MV-4-11 (cell line): ENCODE measurements at places on chromosomes 2 and 18.

GRCh38 chr2:45627911-45628310, 16.8 kb upstream of the SRBD1 start:
- DNase-seq: no peak

DNA sequence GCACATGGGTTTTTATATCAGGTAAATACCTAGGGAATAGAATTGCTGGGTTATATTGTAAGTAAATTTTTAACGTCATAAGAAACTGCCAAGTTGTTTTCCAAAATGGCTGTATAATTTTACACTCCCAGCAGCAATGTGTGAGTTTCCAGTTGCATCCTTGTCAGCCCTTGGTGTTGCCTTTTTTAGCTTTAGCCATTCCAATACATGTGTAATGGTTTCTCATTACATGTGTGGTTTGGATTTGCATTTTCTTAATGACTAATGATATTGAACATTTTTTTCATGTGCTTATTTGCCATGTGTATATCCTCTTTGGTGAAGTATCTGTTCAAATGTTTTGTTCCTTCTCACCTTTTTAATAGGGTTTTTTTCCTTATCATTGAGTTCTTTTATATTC, 70.8 kb downstream of the ABI2 start:
- no peak for DNase-seq

DNA sequence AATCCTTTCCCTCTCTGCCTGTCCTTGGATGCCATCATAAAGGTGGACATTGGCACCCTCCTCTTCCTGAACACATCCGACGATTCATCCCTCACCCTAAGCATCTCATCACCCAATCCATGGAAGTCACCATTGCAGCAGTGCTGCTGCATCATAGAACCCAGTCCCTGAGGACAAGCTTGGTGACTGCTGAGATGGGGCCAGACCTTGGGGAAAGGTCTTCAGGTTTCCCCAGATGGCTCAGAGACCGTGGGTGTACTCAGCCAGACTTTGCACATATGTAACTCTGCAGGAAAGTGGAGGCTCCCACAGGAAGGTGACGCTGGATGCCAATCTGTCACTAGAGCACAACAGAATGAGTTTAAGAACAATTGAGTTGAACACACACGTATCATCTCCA, 202.2 kb downstream of the SOX11 start:
- no peak for DNase-seq

DNA sequence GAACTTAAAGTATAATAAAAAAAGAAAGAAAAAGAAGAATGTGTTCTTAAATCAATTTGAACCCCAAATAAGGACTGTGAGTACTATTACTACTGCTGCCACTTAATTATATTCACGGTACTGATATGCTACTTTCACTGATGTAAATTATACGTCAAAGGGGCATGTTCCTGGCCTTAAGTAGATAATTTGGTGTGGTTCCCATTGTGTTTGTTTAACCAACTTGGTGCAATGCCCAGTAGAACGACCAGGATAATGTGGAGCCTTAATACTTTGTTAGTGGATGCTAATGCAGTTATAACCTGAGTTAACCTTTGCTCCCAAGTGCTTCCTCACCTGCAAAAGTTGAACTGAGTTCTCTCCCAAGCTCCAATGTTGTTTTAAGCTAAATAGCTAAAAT, 142.0 kb downstream of the NR4A2 start:
- DNase-seq: no peak

GRCh38 chr18:41058351-41059125, 896.5 kb upstream of the PIK3C3 start:
- no peak for DNase-seq

DNA sequence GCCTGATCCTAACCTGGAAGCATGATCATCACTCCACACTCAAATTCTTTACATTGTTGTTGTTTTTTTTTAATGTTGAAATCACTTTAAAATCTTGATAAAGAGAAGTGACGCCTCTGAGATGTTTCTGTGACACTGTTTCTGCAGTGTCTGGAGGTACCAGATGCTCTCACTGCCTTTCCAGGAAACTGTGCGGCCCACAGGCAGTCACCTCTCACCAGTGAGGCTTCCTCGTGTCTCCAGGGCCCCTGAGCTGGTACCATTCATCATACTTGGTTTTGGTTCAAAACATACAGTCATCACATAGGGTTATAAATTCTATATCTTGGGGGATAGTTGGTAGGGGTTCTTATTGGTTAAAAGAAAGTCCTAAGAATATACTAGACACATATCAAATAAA, 10.1 kb upstream of the ID2 start:
- no peak for DNase-seq

- no peak for DNase-seq
These were observed 208.5 kb downstream of the TFCP2L1 start for GRCh38 chr2:121076498-121076820.

- DNase-seq: no peak
These were observed 265.8 kb upstream of the CYRIA start for GRCh38 chr2:16931441-16931840.

DNA sequence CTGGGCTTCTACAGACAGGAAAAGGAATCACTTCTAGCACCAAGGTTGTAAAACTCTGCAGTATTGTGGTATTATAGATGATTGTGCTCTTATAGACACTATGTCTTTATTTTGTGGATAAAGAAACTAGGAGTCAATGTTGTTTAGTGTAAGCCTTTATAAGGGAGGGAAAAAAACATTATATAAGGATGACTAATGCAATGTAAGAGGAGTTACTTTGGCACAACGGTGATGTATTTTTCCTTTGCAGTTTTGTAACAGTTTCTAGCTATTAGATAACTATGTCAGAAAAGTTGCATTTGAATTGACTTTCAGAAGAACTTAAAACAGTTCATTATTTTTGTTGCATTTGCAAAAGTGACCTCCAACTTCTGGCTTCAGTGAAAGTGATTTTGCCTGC, 545.4 kb downstream of the CCDC85A start:
- DNase-seq: no peak

- DNase-seq: no peak
These were observed 37.7 kb downstream of the STON1 start for GRCh38 chr2:48567671-48568070.

DNA sequence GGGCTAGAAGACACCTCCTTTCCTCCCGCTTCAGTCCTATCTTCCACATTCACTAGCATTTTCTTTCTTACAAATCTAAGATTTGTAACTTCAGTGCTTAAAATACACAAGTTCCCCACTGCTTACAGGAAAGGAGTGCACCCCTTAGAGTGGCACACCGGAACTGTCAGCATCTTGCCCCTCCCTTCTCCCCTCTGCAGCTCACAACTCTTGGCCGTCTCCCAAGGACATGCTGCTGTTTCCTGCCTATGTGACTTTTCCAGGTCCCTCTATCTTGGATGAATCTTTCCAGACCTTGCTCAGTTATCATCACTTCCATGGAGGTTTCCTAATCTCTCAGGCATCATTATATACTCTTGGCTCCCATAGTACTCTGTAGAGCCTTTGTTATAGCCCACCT, 334.8 kb downstream of the CELF4 start:
- no peak for DNase-seq

DNA sequence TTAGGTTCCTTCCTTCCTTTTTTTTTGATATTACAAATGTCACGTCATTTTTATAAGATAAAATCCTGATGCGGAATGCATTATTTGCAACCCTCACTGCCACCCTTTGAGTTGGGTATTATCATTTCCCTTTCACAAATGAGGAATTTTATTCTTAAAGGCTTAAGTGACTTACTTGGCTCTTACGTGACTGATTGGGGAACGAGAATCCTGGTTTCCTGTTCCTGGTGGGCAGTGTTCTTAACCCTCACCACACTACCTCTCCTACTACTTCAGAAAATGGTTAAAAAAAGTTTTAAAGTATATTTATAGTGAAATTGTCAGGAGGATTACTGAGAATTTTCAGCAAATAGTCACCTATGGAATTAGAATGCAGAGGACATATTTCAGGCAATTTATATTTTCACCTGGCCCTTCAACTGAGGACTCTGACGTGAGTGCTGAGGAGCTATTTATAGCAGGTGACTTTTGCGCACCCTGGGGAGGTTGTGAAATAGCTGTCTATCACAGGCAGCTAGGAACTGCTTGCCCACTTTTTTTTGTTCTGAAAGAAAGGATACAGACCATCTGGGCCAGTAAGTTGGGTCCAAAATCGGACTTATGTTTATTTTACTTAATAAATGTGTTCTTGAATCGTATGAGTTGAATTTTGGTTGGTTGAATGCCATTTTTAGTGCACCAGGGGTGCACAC, 18.7 kb upstream of the RASGRP3 start:
- DNase-seq: peak; percentile 21

DNA sequence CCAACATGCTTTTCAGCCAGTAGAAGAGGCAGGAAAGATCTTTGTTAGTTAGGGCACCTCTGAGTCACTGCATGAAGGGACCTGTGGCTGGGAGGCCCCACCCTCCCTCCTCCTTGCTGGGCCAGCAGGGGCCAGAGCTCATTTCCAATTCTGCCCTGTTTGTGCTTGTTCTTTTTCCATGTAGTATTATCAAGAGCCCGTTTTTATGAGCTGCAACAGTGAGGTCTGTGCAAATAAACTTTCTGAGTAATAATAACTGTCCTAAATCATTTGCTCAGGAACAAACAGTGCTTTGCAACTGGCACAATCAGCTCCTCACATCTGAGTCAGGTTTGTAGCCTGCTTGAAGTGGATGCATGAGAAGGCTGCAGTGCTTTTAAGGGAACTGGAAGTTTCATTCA, 128.0 kb downstream of the ARL4C start:
- peak; percentile 42 for DNase-seq

GRCh38 chr2:54077088-54077900, 38.1 kb upstream of the ACYP2 start:
- peak; percentile 41 for DNase-seq

GRCh38 chr2:239376351-239376750, 24.5 kb downstream of the HDAC4 start:
- DNase-seq: no peak

DNA sequence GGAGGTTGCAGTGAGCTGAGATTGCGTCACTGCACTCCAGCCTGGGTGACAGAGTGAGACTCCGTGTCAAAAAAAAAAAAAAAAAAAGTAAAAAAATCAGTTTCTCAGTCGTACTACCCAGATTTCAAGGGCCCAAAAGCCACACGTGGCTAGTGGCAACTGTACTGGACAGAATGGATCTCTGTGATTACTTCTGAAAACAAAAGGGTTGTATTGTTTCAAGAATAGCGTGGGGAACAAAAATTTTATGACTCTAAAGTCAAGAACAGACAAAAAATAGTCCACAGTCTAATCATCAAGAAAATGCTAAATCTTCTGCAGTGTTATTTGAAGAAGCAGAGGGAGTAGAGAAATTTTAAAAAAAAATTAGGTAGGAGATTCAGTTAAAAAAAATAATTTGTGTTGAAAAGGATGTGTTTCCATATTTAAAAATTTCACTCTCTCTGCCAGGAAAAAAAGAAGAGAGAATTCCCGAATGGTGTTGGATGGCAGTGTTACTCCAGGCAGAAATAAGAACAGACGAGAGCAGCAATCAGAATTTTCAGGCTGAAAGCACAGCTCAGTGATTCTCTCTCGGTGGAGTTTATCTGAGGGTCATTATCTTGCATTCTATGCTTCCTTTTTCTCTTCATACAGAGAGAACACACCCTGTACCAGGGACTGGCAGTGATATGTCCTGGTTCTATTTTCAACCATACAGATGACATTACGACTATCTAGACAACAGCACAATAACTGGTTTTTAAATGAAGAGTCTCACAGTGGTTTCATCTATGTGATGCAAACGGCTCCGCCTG, 61.8 kb downstream of the CABYR start:
- no peak for DNase-seq

- DNase-seq: no peak
These were observed 68.1 kb upstream of the CCBE1 start for GRCh38 chr18:59765343-59765742.
